ENCODE measurements at places on chromosomes 1 and 21.

GRCh38 chr1:54949053-54949452 lies 31.4 kb upstream of the TMEM61 start:
- DNase-seq: no peak

GRCh38 chr1:21490774-21491487 lies 18.3 kb upstream of the ALPL start:
- DNase-seq: no peak

DNA sequence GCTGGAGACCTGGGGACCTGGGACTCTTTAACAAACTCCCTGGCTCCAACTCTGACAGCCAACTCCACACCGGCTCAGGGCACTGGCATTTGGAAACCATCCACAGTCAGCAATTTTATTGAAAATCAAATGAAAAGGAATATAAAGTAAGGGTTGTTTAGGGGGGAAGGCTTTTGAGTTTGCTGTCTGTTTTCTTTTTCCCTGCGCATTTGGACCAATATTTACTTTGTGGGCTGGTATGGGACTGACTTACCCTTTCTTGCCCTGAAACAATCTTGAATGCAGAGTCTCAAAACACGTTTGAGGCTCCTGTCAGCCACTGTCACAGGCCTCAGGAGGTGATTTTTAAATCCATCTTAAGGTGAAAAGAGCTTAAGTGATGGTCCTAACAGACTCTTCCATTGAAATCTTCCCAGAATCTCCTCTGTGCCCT lies 15.4 kb upstream of the EFHD2 start:
- DNase-seq: no peak

- no peak for DNase-seq
Measured at GRCh38 chr1:193730017-193730416, 543.6 kb upstream of the B3GALT2 start.

- DNase-seq: no peak
Measured at GRCh38 chr1:26994787-26995517, 1.5 kb downstream of the TRNP1 start.

- no peak for DNase-seq
Measured at GRCh38 chr1:20666804-20667203, 5.6 kb upstream of the DDOST start.

DNA sequence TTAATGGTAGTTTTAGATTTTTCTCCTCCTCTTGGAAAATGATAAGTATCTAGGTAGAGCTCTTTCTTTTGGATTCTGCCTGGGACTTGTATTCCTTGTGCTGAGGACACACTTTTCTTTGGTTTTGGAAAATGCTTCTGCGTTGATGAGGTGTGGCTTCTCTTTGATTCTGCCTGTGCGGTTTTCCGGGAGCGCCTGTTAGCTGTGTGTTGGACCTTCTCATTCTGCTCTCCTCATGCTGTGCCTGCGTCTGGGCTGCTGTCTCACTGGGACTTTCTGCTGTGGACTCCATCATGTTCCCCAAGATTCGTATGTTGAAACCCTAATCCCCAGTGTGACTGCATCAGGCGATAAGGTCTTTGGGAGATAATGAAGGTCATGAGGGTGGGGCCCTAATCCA lies 21.0 kb downstream of the C1orf174 start:
- no peak for DNase-seq

DNA sequence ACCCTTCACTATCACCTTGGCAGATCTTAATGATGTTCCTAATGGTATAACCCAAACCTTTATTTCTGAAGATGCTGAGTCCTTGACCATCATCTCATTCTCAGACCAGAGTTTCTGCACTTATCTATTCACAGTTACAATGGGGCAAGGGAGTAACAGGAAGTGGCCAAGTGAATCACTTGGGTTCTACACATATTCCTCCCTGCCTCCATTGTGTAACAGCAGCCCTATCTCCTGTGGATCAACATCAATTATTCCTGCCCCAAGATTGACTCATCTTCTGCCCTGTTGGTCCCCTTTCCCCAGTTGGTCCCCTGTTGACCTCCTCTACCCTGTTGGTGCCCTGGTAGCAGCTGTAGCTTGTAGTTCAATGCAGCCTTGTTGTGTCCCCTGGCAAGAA lies 10.3 kb upstream of the S100A7 start:
- DNase-seq: no peak

DNA sequence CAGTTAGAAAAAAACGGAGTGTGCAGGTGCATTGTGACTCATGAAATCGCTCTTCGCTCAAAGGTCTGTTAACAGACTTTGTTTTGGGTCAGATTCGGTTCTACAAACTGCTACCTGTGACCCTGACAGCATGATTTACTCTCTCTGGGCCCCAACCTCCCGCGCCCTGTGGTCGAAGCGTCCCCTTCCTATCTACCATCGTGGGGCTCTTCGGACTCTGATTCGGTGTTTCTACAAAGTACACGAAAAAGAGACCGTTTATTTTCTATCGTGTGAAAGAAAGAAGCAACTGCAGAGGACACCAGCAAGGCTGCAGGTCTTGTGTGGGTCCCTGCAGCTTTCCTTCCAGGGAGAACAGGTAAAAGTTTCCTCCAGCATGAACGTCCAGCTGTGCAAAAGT lies 29.4 kb upstream of the SLC19A1 start:
- no peak for DNase-seq

GRCh38 chr1:110227774-110228173 lies 17.7 kb downstream of the KCNC4 start:
- no peak for DNase-seq

DNA sequence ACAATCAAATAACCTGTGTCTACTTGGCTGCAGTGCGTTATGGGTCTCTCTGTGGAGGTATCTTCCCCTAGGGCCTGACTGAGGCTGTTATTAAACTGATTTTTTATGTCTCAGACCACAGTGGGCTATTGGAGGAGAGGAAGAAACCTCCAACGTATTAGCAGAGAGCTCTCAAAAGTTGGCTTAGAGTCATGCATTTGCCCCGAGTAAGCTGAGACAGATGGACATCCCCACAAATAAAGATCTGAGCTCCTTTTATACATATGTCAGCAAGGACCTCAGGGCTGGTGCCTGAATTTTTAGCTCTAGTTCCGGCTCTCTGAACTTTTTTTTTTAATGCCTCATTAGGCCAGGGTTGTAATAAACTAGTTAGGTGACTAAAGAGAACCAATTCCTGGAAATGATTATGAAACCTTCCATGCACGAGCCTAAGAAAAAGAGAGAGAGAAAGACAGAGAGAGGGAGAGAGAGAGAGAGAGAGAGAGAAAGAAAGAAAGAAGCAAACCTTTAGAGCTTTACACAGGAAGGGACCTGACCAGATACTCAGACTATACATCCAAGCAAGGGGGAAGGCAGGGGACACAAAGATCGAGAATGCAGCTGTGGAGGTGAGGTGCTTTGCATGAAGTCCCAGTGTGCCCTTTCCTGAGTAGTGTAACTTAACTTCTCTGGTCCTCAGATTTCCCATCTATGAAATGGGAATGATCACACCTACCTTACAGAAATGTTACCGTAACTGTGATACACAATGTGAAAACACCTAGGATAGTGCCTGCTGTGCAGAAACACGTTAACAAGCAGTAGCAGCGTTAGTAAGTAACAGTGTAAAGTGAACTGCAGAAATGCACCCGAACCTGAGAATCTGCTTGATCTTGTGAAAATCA lies 8.4 kb upstream of the PIGR start:
- DNase-seq: no peak

DNA sequence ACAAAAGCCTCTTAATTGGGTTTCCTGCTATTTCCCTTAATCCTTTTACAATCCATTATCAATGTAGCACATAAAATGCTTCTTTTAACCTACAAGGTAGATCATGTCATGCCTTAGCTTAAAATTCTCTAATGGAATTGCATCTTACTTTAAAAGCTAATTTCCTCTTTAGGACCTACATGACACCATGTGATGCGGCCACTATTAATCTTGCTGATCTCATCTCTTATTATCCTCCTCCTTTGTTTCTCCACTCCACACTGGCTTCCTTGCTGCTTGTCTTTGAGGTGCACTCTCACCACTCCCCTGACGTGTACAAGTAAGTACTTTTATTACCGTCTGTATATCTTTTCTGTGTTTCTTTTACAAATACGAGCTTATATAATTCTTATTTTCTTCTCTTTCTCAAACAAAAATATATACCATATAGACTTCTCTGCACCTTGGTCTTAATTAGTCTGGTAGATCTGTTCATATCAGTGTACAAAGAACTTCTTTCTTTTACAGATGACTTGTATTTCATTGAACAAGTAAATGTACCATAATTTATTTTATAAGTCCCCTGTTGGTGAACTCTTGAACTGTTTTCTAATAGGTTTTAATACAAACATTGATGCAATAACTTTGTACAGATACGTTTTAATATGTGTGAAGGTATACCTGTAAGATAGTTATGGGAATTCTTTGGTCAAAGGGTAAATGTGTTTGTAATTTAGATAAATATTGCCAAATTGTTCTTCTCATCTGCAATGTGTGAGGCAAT lies 28.2 kb downstream of the GPR88 start:
- DNase-seq: no peak

- peak; percentile 17 for DNase-seq
Measured at GRCh38 chr21:43917515-43918384, 52.7 kb downstream of the AGPAT3 start.

- DNase-seq: no peak
Measured at GRCh38 chr1:94401206-94401605, 17.0 kb upstream of the ABCD3 start.

GRCh38 chr1:182718311-182718710 lies 33.9 kb upstream of the RGS8 start:
- DNase-seq: no peak

- no peak for DNase-seq
Measured at GRCh38 chr1:228009116-228009827, 2.5 kb downstream of the WNT3A start.

DNA sequence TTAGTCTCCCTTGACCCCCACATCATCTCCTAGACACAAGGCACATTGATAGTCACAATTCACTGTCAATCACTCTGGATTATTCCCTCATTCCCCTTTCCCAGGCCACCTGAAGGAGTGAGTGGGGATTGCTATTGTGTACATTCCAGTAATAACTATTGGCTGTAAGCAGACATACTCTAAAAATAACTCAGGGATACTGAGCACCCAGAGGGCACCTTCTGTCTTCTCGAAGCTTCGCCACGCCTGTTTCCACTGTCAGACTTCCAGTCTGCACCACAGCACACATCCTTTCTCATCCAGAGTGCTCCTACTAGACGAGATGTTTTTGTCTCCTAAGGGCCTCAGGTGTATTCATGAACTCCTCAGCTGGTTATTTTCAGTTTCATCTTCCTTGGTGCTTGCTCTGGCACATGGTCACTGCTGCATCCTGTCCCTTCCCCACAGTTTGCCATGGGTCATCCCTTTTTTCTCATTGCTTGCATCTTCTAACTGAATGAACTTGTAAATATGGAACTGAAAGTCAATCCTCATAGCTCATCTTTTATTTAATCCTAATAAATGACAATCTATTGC lies 848 bp upstream of the APOBEC4 start:
- DNase-seq: no peak

- no peak for DNase-seq
Measured at GRCh38 chr21:17370263-17370662, 142.6 kb upstream of the CXADR start.

DNA sequence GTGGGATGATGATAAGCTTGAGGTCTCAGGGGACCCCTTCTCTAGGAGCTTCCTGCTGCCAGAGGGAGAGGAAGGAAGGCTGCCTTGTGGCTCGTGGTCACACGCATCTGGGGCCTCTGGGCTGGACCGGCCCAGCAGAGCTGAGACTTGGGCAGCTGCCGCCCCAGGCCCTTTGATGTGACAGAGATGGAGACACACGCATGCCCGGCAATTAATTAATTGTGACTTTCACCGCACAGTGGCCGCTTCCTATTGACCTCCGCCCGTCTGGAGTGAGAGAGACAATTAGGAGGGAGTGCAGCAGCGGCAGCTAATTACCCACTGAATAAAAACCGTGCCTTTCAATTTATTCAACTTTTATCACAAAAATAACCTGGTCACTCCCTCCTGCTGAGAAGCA lies 16.6 kb upstream of the C1QA start:
- DNase-seq: no peak
